CD4-positive, alpha-beta T cell treated with Interleukin-4 for 1 hour (primary cell): ENCODE measurements at places on chromosomes 7 and 10.

DNA sequence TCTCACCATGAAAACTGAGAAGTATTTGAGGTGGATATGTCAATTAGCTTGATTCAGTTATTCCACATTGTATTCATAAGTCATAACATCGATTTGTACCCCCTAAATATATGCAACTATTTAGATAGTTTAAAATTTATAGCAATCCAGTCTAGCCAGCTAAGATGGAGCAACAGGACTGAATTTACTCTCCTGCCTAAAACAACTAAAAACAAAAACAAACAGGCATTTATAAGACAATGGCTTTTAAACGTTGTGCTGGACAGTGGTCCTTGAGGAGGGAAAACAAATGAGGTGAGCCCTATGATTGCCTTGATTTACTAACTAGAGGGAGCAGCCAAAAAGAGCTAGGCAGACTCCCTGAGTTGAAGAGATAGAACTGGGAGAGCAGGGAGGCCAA lies 814 bp upstream of the GPAM start:
- DNase-seq = no peak

DNA sequence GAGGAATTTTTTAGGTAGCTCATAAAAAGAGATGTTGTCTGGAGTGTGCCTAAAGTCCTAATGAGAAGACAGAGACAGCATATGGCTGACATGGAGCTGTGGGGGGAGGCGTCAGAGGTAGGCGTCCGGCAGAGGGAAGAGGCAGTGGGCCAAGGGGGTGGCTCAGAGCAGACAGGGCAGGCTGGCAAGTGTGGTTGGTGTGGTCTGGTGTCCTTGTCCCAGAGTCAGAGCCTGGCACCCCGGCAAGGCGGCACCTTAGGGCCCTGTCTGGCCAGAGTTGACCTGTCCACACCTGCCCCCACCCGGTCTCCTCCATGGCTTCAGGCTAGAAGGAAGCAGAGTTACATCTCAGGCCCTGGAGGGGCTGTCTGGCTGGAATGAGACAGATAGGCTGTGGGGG lies 220.3 kb upstream of the ZNF32 start:
- no peak for DNase-seq

- no peak for DNase-seq
These were observed 519.1 kb upstream of the ANKRD30A start for GRCh38 chr10:36606234-36606839.

DNA sequence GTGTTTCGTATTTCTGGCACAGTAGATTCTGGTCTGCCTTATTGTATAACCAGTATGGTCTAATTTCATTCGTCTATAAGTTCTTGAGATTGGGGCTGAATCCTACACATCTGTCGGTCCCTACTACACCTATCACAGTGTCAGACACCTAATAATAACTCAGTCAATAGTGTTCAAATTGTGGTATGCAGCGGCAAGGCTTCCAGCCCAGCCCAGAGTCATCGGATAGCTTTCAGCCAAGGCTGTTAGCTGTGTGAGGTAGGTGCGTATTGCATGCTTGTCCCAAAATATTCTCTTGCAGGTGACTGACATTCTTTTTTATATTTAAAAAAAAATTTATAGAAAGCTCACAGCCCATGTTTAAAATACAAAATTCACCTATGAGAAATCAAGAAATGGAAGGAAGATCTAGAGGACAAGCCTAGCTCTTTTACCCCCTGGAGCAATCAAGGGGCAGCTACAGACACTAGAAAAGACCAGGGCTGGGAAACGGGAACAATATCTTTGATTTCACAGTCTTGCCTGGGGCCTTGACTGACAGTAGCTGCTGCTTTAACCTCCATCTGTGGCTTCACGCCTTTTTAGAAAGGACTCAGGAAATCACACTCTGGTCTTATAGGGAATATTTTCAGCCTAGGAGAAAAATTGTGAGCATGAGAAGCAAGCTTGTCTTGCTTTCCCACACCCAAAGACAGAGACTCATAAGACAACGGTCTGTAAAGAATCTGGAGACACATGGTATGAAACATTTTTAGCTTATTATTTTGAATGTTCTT lies 9.5 kb upstream of the ASB4 start:
- DNase-seq = no peak

- no peak for DNase-seq
These were observed 47.3 kb upstream of the GATAD1 start for GRCh38 chr7:92400013-92400412.

GRCh38 chr7:112503361-112503972 lies 22.7 kb downstream of the LSMEM1 start:
- no peak for DNase-seq

DNA sequence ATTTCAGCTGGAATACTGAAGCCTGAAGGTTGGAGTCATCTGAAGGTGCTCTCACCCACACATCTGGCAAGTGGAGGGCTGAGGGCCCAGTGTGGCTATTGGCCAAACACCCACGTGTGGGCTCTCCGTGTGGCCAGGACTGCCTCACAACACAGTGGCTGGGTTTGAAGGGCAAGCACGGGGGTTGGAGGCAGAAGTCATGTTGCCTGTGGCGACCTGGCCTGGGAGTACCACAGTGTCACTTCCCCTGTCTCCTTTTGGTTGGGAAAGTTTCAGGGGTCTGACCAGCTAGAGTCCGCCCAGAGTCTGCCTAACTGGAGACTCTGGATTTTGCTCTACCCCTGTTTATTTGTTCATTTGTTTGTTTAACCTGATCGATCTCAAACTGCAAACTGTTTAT lies 169.5 kb downstream of the DNAJB6 start:
- no peak for DNase-seq

- DNase-seq = no peak
These were observed 27.1 kb downstream of the NMT2 start for GRCh38 chr10:15141136-15142054.

- DNase-seq = no peak
These were observed 1.5 kb upstream of the FERD3L start for GRCh38 chr7:19146699-19147098.

DNA sequence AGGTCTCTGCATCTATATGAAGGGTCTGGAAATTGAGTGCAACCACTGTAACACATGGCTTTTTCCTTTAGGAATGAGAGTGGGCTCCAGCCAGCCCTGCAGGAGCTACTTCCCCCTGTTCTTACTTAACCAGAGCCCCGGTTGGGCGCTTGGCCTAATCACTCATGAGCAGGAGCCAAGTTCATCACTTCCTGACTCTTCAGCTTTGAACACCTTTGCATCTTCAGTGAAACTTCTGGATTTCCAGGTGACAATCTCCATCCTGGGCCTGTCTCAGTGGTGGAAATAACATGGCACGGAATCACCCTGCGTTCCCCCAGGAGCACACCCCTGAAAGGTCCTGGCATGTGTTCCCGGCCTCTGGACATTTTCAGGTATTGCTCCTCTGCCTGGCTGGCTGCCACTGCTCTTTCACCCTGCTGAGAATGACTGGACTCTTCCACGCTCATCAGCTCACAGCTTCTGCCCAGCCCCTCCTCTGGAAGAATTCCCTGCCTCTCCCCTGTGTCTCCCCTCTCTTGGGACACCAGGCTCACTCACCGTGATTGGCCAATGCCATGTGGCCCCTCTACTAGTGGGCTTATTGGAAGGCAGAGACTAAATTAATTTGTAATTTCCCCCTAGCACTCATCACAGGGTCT lies 229.1 kb upstream of the GRB10 start:
- DNase-seq = no peak

- no peak for DNase-seq
These were observed 75.6 kb downstream of the SNX10 start for GRCh38 chr7:26367219-26367711.

- no peak for DNase-seq
These were observed 124.0 kb downstream of the CNNM2 start for GRCh38 chr10:103042129-103042528.
